Left ventricle myocardium inferior (tissue), 1 donor: ENCODE measurements at places on chromosomes 3 and 15. TPM values are rescaled to one million over a fixed set of nuclear protein-coding genes. Genes with fewer than 3 reads are reported as not detected.

- no peak for DNase-seq
These were observed 119.3 kb downstream of the HCN4 start for GRCh38 chr15:73249499-73249898.

GRCh38 chr3:16476636-16477035 lies 36.9 kb downstream of the RFTN1 start:
- DNase-seq, result no peak

DNA sequence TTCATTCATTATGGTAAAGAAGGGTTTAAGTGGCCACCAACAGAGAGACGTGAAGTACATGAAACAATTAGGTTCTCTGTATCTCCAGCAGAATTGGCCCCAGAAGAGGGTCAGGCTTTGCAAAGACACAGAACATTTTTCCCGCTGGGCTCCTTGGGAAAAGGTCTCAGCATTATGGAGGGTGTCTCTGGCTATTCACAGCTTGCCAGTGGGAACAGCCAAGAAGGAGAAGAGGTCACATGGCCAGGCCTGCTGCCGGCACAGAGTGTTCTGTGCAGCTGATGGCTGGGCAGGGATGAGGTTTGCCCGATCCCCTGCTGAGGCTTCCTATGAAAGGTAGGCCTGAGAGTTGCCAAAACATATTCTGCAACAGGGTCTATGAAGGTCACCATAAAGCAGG lies 77.8 kb upstream of the LPP start:
- peak; percentile 30 for DNase-seq

DNA sequence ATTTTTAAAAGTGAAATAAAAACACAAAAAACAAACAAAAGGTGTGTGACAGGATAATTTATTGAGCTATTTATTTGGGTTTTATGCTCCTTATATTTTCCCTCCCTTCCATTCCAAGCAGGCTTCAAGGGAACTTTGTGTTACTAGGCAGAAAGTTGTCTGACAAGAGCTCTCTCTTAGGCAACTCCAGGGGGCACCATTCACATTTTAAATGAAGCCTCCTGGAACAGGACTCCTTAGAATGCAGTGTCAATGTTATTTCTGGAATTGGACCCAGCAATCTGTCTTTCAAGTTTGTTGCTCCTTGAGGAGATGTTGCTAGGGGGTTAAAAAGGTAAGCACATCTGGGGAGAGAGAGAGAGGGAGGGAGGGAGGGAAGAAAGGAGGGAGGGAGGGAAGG lies 5.4 kb upstream of the RFX7 start:
- no peak for DNase-seq

- DNase-seq, result no peak
These were observed 59.2 kb downstream of the LYZL4 start for GRCh38 chr3:42351207-42351606.

- DNase-seq, result no peak
These were observed 100.8 kb upstream of the ABHD17C start for GRCh38 chr15:80594091-80594889.

DNA sequence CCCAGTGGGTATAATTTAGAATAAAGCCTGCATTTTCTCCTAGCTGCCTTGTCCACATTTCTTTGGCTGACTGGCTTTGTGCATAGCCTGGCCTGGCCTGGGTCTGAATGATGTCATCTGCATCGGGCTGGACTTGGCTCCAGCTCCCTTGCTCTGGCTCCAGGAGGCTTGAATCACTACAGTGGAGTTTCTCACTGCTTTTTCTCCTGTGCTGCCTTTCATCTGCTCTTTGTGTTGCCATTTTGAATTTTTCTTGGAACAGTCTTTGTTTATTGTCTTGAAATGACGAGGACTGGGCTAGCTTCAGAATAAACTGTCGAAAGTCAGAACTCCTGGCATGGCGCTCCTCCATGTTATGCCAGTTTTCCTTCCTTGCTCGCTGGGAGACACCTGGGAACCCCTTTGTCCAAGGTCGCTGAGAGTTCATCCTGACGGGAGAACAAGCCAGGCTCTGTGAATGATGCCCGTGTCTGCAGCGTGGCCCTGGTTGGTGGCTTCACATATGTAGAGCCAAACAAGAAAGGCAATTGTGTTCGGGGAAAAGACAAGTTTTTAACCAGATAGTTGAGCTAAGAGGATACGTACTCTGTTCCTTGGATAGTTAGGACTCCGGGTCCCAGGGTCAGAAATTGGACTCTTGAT lies 258.9 kb downstream of the PDZRN3 start:
- DNase-seq, result peak; percentile 72

The GOLGA8R gene
- 3.5 TPM for total RNA-seq

The LMAN1L gene
- total RNA-seq, result 8.1 TPM

The AHSG gene
- not detected for total RNA-seq

The ST8SIA2 gene
- total RNA-seq, result 3.6 TPM

The GOLGA6L7 gene
- total RNA-seq, result not detected

The TIGIT gene
- total RNA-seq, result not detected

The PLSCR5 gene
- not detected for total RNA-seq
